Naive thymus-derived CD4-positive, alpha-beta T cell (primary cell): ENCODE measurements at places on chromosomes 3 and 15.

DNA sequence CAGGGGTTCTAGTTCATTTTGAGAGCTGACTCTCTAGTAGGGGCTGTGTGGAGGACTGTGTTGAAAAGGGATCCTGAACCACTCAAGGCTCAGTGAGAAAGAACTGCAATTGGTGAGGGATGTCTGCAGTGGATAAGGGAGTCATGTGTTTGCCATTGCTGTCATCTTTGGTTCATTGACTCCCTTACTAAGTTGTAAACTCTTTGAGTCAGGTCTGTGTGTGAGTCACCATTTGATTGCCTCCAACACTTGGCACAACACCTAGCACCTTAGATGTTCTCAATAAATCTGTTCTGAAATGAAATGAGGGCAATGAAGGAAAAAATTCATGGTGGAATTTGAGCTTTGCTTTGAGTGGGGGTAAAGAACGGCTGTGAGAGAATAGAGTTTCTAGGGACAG lies 51.7 kb downstream of the PLS1 start:
- no peaks in the 10 kb centered on the region for H3K4me1 ChIP-seq
- H3K36me3 ChIP-seq = no peaks in the 10 kb centered on the region
- no peak for DNase-seq
- H3K27ac ChIP-seq = no peak overlapping the region

- H3K27ac ChIP-seq = no peak overlapping the region
- H3K36me3 ChIP-seq = no peaks in the 10 kb centered on the region
- no peaks in the 10 kb centered on the region for H3K27me3 ChIP-seq
- no peak overlapping the region for H3K4me3 ChIP-seq
Observed at GRCh38 chr3:15501126-15501525, 20.4 kb downstream of the COLQ start.

DNA sequence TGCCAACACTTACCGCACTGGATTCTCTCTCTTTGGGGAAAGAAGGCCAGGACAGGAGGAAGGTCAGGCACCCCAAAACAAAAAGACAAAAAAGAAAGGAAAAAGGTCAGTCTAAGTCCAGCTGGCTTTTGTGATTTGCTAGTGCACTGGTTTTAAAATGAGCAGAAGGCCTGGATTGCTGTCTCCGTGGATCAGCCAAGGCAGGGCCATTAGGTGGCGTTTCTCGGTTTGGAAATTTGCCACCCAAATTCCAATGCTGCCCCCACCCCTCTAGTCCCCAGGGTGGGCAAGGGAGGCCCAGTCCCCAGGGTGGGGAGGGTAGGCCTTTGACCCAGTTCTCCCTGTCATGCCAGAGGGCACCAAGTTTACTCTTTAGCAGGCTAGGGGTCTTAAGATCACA lies 33.3 kb downstream of the TLE3 start:
- H3K27ac ChIP-seq = no peak overlapping the region
- no peak overlapping the region for H3K4me3 ChIP-seq
- H3K4me1 ChIP-seq = no peaks in the 10 kb centered on the region
- no peak for DNase-seq
- no peaks in the 10 kb centered on the region for H3K27me3 ChIP-seq

GRCh38 chr3:148865049-148865448 lies at the start of gene CPA3:
TSS of gene CPA3 (plus strand) at chr3:148865296. CDS start at chr3:148865308, 12 bp downstream.
- H3K4me1 ChIP-seq = no peaks in the 10 kb centered on the region
- no peak within 1 kb of the TSS for H3K4me3 ChIP-seq
- H3K27me3 ChIP-seq = no peaks in the 10 kb centered on the region
- no peak for DNase-seq

DNA sequence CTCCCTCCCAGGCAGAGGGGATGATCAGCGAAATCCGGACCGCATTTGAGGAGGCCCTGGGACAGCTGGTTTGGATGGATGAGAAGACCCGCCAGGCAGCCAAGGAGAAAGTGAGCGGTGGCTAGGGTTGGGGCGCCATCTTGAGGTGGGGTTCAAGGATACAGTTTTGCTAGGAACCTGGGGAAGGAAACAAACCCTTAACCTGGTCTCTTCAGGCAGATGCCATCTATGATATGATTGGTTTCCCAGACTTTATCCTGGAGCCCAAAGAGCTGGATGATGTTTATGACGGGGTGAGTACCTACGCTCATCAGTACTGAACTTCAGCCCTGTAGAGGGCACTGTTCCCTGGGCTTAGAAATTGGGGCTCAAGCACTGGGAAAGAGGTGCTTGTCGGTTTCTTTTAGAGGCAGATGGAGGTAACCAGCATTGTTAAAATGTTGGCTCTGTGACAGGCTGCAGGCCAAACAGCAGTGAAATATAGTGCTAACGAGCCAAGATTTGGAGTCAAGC lies 9.6 kb upstream of the PSMD2 start:
- no peak overlapping the region for H3K4me3 ChIP-seq
- peak; percentile 40 for DNase-seq
- no peaks in the 10 kb centered on the region for H3K27me3 ChIP-seq
- H3K27ac ChIP-seq = no peak overlapping the region

DNA sequence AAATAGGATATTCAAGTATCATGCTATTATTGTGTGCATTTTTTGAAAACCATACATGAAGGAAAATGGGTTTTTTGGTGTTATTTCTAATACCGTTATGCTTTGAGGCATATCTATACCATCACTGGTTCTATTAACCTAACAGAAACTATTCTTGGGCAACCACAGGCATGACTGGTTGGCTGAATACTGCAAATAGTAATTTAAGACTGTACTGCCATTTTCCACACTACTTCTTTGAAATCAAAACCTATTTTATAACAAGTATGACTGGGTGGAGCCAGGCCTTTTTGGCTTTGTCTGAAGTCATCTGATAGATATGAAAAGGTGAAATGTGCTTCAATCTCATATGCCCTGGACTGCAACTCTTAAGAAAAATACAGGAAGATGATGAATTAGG lies 115.1 kb downstream of the ULK4 start:
- H3K4me1 ChIP-seq = no peaks in the 10 kb centered on the region
- DNase-seq = no peak
- H3K27ac ChIP-seq = no peak overlapping the region
- H3K36me3 ChIP-seq = no peaks in the 10 kb centered on the region
